Stimulated activated CD8-positive, alpha-beta memory T cell treated with anti-CD3 and anti-CD28 coated beads, Interleukin-15, amount 100 ng/mL, for 24 hours (primary cell): ENCODE measurements at places on chromosomes 5 and 9.

- DNase-seq = no peak
Observed at GRCh38 chr5:111735583-111736270, 21.3 kb downstream of the NREP start.

- DNase-seq = no peak
Observed at GRCh38 chr5:56525113-56525512, 290.2 kb upstream of the MAP3K1 start.

DNA sequence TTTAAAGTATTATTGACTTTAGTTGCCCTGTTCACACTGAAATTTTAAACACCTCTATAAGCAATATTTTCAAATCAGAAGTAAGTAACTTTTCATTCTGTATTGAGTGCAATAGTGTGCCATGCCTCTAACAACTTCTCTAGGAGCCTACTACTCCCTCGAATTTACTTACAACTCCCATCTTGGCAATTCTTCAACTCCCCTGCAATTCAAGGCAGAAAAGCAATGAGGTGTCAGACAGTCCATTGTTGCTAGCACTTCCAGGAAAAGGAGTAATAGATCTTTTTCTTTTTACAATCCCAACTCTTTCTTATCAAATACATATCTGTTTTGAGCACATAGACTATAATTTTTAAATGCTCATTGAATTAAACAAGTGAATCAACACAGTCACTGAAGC is 222.7 kb upstream of the PUM3 start:
- DNase-seq = no peak

GRCh38 chr9:133184971-133185370 is 21.3 kb upstream of the GBGT1 start:
- no peak for DNase-seq

GRCh38 chr5:149297340-149298025 is 25.8 kb downstream of the AFAP1L1 start:
- DNase-seq = no peak

DNA sequence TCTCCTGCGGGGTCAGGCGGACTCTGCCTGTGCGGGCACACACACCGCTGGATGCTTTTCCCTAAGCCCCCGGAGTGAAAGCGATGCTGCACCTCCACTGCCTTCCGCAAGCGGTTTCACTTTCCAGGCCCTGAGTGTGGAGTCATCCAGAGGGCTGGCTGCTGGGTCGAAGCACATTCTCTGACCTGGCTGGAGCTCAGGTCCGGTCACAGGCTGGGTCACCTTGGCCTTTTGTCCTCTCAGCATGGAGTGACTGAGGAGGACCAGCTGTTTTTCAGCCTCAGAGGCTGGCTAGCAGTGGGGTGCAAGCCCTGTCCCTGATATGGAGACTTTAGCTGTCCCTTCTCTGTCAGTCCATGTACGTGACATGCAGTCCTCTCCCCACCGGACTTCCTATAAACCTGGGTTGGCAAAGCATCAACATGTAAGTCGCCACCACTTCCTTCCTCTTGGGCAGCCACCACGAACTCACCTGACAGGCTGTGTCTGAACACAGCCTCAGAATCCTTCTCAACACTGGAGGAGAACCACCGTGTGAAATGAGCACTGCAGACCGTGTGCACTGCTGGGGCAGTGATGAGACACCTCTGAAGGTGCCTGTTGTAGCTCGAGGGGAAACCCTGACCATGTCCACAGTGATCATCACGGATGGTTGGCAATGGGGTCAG is 51.3 kb downstream of the GADD45G start:
- no peak for DNase-seq

GRCh38 chr9:5357431-5358105 is 17.9 kb upstream of the RLN1 start:
- no peak for DNase-seq
